ENCODE measurements at places on chromosomes 2 and 18.

GRCh38 chr2:120898961-120899750, 163.5 kb downstream of the GLI2 start:
- DNase-seq = no peak

DNA sequence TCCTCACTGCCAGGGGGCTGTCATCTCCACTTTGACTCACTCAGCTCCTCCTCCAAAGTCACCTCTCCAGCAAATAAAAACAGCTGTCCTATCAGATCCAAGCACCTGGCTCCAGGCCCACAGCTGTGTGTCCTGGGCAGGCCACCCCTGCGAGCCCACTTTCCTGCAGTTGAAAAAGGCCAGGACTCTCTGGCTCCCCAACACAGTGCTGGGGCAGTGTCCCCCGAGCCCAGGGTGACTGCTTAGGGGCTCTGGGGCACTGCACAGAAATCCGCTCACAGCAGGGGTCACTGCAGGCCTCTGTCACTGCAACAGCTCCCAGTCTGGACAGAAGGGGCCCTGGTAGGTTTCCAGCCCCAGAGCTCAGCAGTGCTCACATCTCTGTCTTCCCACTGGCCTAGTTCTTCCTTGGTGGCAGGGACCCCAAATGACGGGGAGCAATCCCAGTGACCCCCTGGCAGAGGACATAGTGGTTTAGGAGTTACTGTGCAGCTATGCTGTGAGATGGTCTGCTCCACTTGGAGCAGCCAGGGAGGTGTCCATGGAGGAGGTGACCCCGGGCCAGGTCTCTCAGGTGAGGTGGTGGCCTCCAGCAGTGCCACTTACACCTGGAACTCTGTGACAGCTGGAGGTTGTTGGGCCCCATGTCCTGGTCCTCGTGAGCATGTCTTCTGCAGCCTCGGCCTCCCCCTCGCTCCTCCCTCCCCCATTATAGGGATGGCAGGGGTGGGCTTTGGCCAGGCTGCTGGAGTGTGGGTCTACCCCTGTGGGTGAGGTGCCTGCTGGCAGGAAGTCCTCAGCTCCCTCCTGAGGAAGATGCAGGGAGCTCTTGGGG, 35.5 kb downstream of the HS6ST1 start:
- DNase-seq = no peak

DNA sequence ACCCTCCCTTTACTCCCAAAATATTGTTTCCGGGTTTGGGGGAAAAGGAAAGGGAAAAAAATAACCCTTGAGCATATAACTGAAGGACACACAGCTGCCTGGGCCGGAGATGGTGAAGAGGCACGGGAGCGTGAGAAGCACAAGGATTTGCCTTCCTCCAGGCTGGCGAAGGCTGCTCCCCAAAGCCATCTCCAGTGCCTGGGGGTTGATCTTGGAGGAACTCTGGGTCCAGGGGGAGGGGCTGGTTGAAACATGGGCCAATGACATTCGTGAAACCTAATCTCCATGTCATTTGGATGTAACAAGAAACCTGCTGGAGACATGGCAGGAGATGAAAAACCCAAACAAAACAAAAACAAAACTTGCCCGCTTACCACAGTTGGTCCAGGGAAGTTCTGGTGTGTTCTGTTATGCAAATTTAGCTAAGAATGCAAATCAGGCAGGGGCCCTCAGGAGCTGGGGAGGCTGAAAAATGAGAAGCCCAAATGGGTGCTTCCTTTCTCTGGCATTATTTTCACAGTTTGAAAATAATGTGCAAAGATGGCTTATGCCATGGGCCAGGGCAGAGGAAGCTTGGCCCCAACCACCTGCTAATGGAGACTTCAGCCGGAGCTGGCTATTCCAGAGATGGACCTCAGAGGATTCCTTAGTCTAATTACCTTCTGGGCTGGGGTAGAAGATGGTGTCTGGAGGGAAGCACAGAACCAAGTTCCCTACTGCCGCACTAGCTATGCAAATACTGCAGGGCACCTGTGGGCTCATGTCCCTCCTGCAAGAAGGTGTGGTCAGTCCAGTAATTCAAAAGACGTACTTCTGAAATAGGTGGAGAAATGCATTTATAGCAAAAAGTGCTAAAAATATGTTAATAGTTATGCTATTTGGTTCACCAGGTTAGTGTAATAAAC, 180.9 kb downstream of the BCL2 start:
- DNase-seq = no peak

DNA sequence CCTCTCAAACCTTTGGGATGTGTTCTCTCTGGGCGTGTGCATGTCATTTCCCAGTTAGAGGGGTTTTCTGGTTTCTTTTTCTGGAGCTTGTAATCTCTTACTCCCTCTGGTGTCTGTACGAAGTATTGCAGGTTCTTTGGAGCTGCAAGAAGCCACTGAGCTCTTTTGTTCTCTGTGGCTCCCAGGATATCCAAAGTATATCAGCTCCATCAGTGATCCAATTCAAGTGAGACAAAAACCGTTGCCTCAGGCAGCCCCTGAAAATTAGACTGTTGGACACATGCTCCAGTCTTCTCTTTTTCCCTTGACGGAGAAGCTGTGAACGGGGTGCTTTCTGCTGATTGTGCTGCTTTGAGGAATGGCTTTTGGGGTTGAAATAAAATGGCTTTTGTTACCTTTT, 59.0 kb upstream of the LDLRAD4 start:
- DNase-seq = no peak

GRCh38 chr2:186328838-186329237, 157.2 kb upstream of the ZC3H15 start:
- no peak for DNase-seq

- no peak for DNase-seq
Observed at GRCh38 chr2:172227719-172228118, 125.0 kb upstream of the DLX2 start.

- DNase-seq = no peak
Observed at GRCh38 chr2:126863336-126864015, 35.2 kb upstream of the TEX51 start.

DNA sequence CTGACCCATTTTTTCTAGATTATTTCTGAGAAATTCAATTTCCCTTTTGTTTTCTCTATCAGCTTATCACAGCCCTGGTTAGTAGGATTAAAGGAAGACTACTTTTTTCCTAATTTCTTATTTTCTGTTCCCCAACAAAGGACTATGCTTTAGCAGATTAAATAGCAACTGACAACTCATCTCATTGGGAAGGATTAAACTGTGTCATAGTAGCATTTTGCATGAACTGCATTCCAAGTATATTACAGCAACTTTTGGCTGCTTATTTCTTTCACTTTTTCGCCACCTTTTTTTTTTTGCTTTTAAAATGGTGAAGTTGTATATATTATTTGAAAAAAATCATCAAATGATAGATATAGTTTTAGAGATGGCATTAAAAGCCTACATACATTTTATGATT, 570.3 kb downstream of the FBXO15 start:
- no peak for DNase-seq

- DNase-seq = no peak
Observed at GRCh38 chr18:66560094-66560493, 43.8 kb downstream of the CDH19 start.

DNA sequence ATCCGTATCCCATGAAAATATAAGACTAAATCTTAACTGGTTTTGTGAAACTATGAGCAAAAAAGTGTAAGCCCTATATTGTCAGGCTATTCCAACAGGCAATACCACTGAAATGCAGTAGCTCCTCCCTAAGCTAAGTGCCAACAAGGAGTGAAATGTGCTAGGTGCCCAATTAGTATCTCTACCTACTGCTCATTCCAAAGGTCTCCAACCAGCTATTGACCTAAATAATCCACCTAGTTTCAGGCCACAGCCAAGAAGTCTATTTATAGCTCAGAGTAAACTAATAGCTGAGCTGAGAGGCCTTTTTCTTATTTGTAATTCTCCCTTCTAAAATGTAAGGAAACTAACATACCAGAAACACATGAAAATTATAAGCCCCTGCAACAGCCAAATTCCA, 482.2 kb downstream of the DCC start:
- no peak for DNase-seq

GRCh38 chr2:35082072-35082471, 1273.5 kb upstream of the CRIM1 start:
- DNase-seq = no peak

GRCh38 chr2:47310801-47311560, 92.0 kb upstream of the MSH2 start:
- DNase-seq = no peak

GRCh38 chr18:62767321-62767720, 52.0 kb downstream of the PHLPP1 start:
- DNase-seq = no peak

DNA sequence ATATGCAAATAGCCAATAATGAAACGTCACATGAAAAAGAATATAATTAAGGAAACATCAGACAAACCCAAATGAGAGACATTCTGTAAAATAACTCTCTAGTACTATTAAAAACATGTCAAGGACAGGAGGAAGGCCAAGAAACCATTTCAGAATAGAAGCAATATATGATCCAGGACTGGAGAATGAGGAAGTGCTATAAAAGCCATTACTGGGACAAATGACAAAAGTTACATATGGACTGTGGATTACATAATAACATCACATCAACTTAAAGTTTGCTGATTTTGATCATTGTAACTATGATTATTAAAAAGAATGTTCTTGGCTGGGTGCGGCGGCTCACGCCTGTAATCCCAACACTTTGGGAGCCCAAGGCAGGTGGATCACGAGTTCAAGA, 81.3 kb downstream of the CRACDL start:
- DNase-seq = no peak

DNA sequence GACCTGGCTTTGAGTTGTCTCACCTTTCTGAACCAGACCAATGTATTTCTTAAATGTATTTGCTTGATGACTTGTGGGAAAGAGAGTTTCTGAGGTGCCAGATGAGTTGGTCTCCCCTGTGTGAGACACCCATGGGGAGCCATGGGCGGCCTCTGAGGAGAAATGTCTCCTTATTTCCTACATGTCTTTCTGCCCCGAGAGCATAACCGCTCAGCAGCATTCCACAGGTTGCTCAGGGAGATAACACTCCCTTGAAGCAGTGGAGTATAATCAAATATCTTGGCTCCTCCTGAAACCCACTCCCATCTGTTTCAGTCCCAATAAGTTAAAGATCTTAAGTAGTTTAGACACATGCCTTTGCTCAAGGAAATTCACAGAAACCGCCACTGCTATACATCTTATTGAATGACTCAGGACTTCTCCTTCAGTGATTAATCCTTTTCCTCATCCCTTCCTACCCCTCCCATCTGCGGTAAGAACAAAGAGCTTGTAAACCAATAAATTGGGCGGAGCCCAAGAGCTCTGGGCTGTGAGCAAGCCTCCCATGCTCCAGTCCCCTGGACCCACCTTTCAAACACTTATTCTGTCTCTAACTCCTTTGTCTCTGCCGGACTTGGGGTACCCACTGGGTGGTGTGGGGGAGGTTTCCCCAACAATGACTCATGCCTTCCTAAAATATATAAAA, 285.5 kb upstream of the LRRTM4 start:
- DNase-seq = no peak

GRCh38 chr2:190355968-190356644, 12.7 kb downstream of the INPP1 start:
- DNase-seq = no peak

DNA sequence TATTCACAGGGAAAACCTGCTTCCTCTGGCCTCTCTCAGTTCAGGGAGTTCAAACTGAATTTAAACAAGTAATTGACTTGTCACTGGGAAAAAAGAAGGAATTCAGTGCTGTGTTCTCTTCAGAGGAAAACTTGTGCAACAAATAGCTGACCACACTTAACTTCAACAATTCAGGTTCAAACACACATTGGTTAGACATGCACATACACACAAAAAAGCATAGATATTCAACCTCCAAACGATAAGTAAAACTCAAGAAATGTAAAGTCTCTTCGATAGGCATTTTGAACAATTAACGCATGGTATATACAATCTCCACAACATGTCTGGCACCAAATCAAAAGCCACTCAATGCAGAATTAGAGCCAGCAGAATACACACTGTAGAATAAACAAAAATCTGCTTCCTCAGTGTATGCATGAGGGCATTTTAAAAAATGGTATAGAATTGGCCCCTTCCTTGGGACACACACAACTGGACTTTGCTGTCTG, 269.0 kb downstream of the TCF4 start:
- DNase-seq = no peak

- no peak for DNase-seq
Observed at GRCh38 chr2:113127646-113128570, 510 bp downstream of the IL1RN start.

DNA sequence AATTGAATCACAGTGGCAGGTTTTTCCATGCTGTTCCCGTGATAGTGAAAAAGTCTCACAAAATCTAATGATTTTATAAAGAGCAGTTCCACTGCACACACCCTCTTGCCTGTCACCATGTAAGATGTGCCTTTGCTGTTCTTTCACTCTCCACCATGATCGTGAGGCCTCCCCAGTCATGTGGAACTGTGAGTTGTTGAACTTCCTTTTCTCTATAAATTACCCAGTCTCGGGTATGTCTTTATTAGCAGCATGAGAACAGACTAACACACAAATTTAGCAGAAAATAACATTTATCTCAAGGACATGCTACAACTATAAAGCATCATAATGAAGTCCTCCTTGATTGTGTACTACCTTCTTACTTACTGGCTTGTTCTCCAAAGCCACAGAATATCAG, 1526.0 kb downstream of the LRP1B start:
- no peak for DNase-seq

- no peak for DNase-seq
Observed at GRCh38 chr2:47422560-47422959, 19.6 kb downstream of the MSH2 start.

GRCh38 chr2:241234066-241234790, 45.8 kb downstream of the ANO7 start:
- DNase-seq = no peak

GRCh38 chr18:61545281-61546245, 212.3 kb downstream of the CDH20 start:
- no peak for DNase-seq

All from stimulated activated CD4-positive, alpha-beta T cell treated with anti-CD3 and anti-CD28 coated beads, Interleukin-12 subunit alpha, Interleukin-12 subunit beta, amount 100 ng/mL, for 24 hours (primary cell).